ENCODE measurements at places on chromosomes 11 and 22.
A peak's percentile ranks its signal among the peaks of the same experiment; 100 is the strongest.

GRCh38 chr11:117997823-117998579 lies 11.8 kb downstream of the IL10RA start:
- DNase-seq: no peak

- no peak for DNase-seq
These were observed 11.9 kb upstream of the TESMIN start for GRCh38 chr11:68763181-68763721.

GRCh38 chr11:103929170-103929903 lies 107.1 kb upstream of the DDI1 start:
- no peak for DNase-seq

- no peak for DNase-seq
These were observed 8.3 kb downstream of the CD81 start for GRCh38 chr11:2385156-2386151.

DNA sequence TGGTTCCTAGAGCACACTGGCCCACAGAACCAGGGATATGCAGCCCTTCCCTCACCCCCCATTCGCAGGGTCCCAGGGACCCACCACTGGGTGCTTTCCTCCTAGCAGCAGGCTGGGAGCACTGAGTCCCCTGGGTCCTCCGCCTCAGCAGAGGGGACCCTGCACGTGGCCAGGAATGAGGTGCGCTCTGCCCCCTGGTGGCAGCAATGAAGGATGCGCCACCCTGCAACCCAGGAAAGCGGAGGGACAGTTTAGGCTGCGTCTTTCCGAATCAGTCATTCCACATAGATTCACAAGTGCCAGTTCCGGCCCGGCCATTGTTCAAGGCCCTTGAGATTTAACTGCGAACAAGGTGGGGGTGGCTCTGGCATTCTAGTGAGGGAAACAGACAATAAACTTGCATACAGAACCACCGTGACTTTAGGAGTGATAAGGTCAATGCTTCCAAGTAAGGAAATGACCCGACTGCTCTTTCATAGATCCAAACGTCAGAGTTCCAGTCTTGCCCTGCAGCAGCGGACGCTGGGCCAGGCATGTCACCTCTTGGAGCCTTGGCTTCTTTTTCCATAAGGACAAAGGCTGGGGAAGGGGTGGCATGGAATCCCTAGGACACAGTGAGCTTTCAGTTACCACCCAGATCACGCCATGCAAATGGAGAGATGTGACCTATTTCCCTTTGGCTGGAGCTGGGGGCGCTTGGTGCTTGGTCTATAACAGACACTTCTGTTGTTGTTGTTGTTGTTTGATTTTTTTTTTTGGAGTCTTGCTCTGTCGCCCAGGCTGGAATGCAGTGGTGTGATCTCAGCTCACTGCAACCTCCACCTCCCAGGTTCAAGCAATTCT lies 7.7 kb downstream of the RIN1 start:
- DNase-seq: peak; percentile 82

- no peak for DNase-seq
These were observed at the start of gene MUC6 for GRCh38 chr11:1036303-1036923. Gene MUC6, minus strand, starts transcription at chr11:1036718. Its CDS starts 63 bp downstream, at chr11:1036655.

DNA sequence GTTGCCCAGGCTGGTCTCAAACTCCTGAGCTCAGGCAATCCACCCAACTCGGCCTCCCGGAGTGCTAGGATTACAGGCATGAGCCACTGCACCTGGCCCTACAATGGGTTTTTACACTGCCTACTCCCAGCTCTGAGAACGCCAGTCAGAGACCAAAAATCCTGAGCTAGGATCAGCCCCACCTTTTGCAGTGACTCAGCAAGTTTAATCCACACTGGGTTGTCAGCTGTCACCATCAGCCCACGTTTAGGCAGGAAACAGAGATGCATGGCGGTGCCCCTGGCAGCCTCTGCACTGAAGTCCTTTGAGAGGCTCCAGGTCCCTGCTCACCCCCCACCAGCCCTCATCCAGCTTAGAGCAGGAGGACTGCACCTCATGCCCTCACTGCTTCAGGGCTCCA lies 117.6 kb downstream of the ARHGAP8 start:
- DNase-seq: no peak

DNA sequence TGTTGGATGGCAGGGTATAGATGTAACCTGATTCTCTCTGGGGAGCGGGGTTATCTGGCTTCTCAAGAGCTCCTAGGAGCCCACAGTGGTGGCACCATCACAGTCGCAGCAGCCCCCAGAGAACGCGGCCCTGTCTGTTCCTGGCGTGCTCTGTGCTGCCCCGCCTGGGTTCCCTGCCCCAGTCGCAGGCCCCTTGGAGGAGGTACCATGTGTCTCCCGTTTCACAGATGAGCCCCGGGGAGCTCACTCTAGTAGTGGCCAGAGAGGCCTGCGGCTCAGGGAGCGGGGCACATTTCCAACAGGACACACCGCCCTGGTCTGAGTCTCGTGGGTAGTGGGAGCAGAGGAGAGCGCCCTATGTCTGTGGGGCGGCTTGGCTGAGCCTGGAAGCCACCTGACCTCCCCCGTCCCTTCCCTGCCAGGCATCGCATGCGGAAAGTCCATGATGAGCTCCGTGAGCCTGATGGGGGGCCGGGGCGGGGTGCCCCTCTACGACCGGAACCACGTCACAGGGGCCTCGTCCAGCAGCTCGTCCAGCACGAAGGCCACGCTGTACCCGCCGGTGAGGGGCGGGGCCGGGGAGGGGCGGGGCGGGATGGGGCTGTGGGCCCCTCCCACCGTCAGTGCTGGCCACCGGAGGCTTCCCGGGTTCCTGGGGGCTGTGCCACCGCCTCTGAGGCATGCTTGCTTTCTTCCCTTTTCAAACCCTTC lies 21.0 kb upstream of the PPP6R3 start:
- no peak for DNase-seq

- DNase-seq: no peak
These were observed 15.2 kb downstream of the EHF start for GRCh38 chr11:34636127-34636526.

DNA sequence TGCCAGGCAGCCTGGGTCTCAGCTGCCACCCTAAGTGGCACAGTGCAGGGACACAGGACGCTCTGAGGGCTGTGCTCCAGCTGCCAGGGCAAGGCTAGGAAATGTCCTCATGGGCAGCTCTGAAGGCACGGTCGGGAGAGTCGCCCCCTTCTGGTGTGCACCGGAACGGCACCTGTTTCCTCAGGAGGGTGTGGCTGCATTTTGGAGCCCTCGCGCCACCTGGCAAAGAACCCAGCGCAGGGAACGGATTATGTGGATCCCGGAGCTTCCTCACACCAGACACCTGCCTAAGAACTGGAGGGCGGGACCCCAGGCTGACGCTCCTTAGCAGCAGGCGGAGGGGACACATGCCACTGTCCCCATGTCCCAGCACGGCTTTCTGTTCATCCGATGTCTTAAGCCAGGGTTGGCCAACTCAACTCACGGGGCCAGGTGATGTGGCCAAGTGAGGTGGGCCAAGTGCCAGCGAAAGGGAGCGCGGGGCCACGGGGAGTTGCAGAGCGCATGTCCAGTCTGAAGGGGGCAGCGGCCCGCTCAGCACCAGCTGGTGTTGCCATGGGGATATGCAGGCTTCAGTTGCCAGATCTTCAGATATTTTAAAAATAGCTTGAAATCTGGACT lies 5.1 kb upstream of the SLC22A8 start:
- peak; percentile 39 for DNase-seq

- no peak for DNase-seq
These were observed 11.0 kb downstream of the CHST1 start for GRCh38 chr11:45654231-45655011.

- DNase-seq: no peak
These were observed 280.4 kb upstream of the CNTN5 start for GRCh38 chr11:98740321-98740720.

DNA sequence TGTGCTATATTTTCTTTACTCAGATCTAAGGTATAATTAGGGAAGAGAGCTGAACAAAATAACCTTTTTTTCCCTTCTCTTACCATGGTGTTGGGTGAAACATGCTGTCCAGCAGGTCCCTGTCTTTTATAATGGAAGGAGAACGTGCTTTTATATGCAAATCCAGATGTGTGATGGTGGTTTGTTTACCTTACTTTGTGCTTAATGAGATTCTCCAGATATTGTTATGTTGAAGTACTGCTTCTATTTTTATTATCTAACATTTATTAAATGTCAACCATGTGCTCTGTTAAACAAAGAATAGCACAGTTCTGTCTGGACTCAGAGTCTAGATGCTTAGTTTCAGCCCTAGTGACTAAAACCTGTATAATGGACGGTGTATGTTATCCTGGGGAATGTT lies 10.1 kb upstream of the GRIK4 start:
- no peak for DNase-seq

GRCh38 chr11:57307666-57308270 lies 17.0 kb downstream of the TNKS1BP1 start:
- DNase-seq: no peak

DNA sequence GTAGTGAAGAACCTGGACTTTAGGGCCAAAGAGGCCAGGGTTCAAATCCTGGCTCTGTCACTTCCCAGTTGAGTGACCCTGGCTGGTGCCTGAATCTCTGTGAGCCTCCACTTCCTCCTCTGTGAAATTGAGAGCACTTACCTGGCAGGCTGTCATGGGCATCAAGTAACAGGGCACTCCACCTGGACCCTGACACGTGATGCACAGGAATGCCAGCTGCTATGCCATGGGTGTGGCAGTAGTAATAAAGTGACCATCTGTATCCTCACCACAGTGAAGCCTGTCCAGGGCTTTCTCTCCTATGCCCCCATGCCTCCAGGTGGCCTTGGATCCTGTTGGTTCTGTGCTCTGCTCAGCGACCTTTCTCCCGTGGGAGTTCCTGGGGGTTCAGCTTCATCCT lies 29.8 kb upstream of the PPP6R3 start:
- no peak for DNase-seq

DNA sequence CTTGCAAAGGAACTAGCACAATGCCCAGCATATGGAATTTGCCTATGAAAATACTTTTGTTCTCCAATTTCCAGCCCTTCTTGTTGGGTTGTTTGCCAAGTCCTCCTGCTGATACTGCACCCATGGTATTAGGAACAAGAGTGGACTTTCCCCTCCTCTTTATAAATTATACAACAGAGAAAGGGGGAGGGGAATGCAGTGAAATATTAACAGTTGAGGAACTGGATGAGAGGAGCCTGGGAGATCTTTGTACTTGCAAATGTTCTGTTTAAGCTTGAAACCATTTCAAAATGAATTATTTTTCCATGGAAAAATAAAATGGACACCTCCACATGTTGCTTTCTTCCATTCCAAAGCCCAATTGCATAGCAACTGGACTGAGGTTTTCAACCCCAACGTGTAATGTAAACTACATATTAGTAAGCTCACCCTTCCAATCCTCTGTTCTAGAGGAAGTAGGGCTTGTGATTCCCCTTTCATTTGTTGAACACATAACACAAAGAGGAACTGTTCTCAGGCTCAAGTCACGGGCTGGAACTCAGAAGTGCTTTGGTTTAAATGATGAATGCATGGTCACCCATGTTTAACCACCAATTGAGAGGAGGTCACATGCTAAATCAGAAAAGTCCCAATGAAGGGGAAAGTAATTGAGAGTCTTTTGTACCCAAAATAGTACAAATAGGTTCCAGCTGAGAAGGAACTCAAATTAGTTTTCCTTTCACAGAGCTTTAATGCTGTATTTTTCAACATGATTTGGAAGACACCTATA lies 66.2 kb upstream of the ZC3H12C start:
- DNase-seq: no peak

- no peak for DNase-seq
These were observed 1.3 kb upstream of the FAM118A start for GRCh38 chr22:45308391-45308956.

DNA sequence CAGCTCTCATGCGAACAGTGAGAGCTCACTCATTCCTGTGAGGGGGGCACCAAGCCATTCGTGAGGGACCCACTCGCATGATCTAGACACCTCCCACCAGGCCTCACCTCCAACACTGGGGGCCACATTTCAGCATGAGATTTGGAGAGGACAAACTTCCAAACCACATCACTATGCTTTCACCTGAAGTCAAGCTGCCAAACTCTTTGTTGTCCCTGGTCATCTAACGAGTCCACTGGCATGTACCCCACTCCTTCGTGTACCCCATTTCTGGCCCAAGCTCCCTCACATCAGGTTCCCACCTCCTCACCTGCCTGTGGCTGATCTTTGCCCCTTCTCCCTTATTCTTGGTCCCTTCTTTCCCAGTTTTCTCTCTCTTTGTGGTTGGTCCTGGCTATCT lies 198.9 kb downstream of the ADAMTS15 start:
- no peak for DNase-seq

DNA sequence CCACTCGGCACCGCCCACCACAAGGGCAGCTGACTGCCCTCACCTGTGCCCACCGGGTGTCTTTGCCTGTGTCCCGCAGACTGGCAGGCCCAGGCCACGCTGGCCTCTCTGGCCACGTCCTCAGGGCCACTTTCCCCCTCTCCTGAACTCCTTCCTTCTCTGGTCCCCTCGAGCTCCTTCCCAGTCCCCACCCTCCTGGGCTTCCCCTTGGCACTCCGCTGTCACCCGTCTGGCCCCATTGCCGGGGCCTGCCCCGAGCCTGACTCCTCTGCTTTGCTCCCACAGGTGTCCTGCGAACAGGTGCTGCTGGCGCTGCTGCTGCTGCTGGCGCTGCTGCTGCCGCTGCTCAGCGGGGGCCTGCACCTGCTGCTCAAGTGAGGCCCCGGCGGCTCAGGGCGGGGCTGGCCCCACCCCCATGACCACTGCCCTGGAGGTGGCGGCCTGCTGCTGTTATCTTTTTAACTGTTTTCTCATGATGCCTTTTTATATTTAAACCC lies 14.2 kb downstream of the MCAT start:
- DNase-seq: no peak

Data from glutamatergic neuron (in vitro differentiated cells).